Stimulated activated CD4-positive, alpha-beta T cell treated with anti-CD3 and anti-CD28 coated beads, Interleukin-15, amount 100 ng/mL, for 1 hour (primary cell): ENCODE measurements at places on chromosomes 6 and 20.

GRCh38 chr6:82958551-82958950, 107.1 kb downstream of the UBE3D start:
- DNase-seq: no peak

DNA sequence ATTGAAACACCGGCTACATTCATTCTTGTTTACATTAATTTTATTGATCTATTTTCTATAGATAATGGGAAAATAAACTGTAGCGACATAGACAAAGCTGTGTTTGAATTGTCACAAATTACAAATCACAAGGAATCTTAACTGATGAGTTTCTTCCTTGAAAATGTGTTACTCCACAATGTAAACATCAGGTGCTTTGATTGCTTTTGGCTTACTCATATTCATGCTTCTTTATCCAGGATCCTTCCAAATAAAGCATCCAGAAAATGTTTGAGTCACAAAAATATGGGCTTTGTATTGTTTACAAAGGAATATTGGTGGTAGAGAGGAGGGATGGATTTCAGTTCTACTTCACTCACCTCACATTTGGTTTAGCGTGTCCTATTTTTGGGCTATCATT, 64.0 kb downstream of the BMP2 start:
- DNase-seq: no peak

GRCh38 chr6:16670183-16670582, 91.1 kb downstream of the ATXN1 start:
- no peak for DNase-seq

DNA sequence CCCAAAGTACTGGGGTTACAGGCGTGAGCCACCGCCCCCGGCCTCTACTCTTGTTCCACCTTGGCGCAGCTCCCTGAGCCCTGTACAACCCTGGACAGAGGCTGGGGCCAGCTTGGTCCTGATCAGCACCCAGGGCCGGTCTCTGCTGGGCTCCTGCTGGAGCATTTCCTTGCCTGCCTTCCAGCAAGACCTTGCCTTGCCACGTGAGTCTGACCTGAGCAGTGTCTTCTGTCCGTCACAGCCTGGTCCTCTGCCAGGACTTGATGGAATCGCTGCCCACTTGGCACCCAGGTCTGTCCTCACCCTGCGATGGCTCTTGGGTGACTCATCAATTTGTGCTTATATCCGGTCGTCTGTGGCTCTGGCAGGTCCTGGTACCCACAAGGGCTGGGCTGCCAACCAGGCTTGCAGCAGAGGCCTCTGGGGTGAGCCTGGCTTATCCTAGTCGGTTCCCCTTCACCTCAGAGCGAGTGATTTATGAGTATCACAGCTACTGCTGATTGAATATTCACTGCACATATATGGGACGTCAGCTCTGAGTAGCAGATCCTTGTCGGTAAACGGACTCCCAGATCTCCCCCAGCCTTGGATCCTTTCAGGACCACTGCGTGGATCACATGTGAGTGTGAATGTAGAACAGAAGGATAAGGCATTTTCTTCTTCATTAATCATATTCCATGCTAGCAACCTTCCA, 10.1 kb upstream of the SULF2 start:
- no peak for DNase-seq

GRCh38 chr6:108801366-108801765, 46.9 kb upstream of the ARMC2 start:
- no peak for DNase-seq

DNA sequence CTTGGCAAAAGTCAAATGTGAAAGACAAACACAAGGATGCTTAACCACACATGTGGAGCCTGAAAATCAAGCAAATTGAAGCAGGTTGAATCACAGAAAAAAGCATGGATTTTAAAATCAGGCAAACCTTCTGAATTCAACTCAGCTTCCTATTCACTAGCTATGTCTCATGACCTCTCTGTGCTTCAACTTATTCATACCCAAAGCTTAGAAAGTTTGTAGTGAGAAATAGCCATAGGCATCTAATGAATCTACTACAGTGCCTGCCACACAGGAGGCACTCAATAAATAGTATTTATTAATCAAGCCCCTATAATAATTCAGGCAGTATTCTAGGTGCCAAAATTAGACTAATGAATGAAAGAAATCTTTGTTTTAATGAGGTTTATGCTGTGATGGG, 112.2 kb upstream of the TNFAIP3 start:
- DNase-seq: no peak

- no peak for DNase-seq
Observed at GRCh38 chr6:3383525-3383924, 73.3 kb downstream of the SLC22A23 start.

GRCh38 chr20:57394121-57395082, 3.2 kb downstream of the RBM38 start:
- DNase-seq: no peak

- no peak for DNase-seq
Observed at GRCh38 chr20:39849664-39850063, 839.4 kb downstream of the MAFB start.

- no peak for DNase-seq
Observed at GRCh38 chr6:135627092-135627715, 129.7 kb upstream of the AHI1 start.

DNA sequence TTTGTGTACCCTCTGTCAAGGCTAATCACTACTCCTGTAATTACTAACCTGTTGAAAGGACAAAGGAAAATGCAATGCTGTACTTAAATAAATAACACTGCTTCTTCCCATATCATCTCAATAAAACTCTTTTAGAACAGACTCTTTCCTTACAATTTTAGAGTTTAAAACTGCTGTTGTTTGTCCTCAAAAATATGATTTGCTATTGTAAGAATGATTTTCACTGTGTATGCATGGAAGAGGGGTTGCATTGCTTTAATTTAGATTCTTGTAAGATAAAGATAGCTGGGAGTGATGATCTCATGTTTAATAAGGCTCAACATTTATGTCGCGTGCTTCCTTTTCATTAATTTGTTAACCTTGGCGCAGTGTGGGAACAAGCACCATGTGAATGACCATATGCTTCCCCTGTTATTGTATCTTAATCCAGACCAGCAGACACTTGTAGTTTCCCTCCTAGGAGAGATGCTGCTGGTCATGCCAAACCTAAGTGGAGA, 89.8 kb upstream of the ATXN1 start:
- no peak for DNase-seq

DNA sequence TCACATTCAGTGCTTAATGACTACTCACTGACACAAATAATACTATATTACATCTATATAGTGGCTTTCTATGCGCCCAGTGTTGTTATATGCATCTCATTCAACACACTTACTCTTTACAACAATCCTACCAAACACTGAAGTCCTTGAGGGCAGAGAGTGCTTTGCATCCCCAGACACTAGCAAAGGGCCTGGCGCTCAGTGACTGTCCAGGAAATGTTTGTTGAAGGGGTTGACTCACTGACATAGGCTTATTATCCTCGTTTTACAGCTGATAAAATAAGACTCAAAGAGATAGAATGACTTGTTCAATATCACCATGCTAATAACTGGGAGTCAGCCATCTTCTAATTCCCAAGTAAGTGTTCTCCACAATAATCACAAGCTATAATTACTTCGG, 163.3 kb downstream of the ARHGAP18 start:
- DNase-seq: no peak

DNA sequence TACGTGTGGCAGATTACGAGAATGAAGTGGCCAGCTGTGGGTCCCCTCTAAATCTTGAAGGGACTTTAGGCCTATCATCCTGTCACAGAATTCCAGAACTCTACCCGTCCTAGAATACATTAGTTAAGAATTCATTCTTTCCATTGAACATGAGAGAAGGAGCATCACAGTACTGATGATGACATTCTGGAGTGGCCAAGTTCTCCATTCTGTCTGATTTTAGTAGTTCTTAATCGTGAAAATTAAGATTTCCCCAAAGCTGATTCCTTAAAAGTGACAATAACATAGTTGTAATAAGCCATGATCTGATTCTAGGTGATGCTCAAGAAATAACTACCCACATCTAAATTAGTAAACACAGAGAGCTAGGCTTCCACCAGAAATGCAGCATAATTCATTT, 35.0 kb upstream of the RIN2 start:
- DNase-seq: no peak

DNA sequence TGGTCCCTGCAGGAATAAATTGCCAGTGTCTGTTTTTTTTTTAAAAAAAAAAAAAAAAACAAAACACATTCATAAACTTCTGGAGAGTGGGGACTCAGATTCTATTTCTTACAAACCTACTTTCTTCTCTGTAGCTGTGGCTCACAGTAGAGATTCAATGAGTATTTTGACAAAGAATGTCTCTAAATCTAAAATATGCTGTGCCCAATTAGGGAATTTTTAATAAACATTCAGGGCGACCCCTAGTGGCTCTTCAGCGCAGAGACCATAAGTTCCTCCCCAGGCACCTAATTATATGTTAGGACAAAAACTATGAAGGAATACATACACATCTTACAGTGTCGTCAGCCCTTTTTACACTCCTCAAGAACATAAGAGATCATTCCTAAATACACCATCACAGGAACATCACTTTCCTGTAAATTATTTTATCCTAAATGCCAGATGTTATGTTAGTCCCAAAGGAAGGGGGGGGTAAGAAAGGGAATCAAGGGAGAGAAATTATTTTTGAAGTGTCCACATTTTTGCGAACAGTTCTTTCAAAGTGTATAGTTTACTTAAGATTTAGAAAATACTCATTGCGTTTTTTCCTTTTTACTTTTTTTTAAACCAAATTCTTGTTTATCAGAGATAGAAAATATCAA, 21.8 kb upstream of the NAA20 start:
- no peak for DNase-seq

DNA sequence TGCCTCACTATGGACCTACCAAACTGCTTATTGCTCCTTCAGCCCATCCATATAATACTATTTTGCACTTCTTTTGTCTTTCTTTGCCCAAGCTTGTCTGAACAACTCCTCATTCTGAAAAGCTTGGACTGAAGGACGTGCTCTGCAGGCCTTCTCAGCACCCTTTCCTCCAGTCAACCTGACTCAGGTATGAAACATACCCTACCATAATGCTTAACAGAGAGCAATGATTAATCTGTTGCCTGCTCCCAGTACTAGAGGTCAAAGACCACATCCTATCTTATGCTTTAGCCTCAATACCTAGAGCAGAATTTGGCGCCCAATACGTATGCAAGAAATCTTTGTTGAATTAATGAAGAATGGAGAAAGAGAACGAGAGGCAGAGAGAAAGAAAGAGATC, 55.2 kb downstream of the ATXN1 start:
- no peak for DNase-seq

DNA sequence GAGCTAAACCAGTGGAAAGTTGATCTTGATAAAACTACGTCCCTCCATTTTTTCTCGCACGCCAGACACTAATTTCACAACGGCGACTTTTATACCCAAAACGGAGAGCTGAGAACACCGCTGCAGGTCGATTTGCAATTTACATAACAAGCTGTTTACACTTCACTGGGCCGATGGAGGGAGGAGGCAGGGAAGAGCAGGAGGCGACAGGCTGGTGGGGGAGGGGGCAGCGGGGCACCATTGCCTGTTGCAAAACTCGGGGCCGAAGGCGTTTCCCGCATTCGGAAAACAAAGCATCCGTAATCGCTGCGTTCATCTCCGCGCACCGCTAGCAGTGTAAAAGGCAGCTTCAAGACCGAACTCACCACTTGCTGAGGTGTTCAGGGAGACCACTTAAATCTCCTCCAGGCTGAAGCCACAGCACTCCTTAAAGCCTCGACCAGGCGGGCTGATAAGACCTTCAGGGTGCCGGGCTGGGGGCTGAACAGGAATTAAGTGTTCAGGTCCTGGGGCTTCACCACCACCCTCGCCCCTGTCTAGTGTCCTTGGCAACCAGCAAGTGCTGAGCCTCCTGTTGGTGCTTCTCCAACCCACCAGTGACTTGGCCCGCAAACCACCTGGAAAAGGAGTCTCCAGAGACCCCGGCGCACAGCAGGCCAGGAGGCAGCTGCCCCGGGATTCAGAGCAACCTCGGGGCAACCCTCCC, 2.0 kb upstream of the FOXC1 start:
- DNase-seq: no peak

- no peak for DNase-seq
Observed at GRCh38 chr6:147381712-147382111, 126.8 kb upstream of the SAMD5 start.

GRCh38 chr20:62501801-62502495, 26.2 kb upstream of the GATA5 start:
- peak; percentile 41 for DNase-seq

- no peak for DNase-seq
Observed at GRCh38 chr6:166636934-166637333, 9.9 kb upstream of the RPS6KA2 start.

GRCh38 chr6:27237089-27237803, 10.3 kb upstream of the PRSS16 start:
- no peak for DNase-seq

- no peak for DNase-seq
Observed at GRCh38 chr20:46268131-46268614, 40.1 kb downstream of the CDH22 start.

DNA sequence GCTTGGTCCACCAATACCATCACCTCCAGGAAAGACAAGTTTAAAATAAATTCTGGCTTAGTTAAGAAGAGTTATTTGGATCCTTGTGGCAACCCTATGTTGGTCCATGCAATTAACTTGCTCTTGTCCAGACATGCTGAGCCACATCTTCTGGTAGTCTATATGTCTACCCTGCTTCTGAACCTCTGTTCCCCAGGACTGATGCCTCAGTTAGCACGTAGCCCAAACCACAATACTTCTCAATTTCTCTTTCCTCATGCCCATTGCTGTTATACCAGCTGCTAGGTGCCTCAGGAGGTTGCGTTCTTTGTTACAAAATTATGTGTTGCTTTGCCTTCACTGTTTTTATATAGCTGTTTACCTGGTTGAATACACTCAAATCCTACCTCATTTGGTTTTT, 116.4 kb upstream of the KCNQ5 start:
- DNase-seq: no peak

- no peak for DNase-seq
Observed at GRCh38 chr6:147621263-147621662, 112.8 kb downstream of the SAMD5 start.

DNA sequence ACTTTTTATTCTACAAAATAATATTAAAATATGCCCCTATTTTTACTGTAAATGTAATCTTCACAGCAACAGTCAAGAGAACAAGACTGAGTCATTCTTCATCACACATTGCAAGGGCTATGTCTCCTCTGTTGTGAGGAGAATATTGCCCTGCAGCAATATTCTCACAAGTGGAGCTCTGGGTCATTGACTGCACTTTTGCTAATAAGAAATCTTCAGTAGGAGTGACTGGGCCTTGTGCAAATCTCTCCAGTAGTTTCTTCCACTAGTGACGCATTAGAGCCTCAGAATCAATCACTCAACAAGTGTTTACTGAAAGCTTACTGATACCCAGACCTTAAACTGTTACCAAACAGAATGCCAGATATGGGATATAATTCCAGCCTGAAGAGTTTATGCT, 49.1 kb downstream of the LAMA2 start:
- DNase-seq: no peak

GRCh38 chr20:46563170-46563859, 12.9 kb upstream of the OCSTAMP start:
- no peak for DNase-seq

DNA sequence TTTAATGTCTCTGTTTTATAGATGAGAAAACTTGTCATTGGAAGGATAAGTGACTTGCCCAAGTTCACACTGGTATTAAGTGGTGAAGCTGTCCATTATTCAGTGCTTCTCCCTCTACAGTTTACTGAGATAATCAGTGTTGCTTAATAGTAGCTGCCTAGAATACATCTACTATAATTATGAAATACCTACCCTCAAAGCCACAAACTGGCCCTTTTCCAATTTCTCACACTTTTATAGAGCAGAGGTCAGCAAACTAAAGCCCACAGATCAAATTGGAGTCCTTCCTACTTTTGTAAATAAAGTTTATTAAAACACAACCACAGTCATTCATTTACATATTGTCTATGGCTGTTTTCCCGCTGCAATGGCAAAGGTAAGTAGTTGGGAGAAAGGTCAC, 73.5 kb downstream of the EYS start:
- no peak for DNase-seq

GRCh38 chr6:1665214-1665613, 55.5 kb downstream of the FOXC1 start:
- no peak for DNase-seq
